Natural killer cell treated with Interleukin-12 subunit alpha and Interleukin-12 subunit beta and Interleukin-15 and Interleukin-18, amount 100 ng/mL, for 72 hours (primary cell): ENCODE measurements at places on chromosomes 7 and 10. TPM values are rescaled to one million over a fixed set of nuclear protein-coding genes. Genes with fewer than 3 reads are reported as not detected.

DNA sequence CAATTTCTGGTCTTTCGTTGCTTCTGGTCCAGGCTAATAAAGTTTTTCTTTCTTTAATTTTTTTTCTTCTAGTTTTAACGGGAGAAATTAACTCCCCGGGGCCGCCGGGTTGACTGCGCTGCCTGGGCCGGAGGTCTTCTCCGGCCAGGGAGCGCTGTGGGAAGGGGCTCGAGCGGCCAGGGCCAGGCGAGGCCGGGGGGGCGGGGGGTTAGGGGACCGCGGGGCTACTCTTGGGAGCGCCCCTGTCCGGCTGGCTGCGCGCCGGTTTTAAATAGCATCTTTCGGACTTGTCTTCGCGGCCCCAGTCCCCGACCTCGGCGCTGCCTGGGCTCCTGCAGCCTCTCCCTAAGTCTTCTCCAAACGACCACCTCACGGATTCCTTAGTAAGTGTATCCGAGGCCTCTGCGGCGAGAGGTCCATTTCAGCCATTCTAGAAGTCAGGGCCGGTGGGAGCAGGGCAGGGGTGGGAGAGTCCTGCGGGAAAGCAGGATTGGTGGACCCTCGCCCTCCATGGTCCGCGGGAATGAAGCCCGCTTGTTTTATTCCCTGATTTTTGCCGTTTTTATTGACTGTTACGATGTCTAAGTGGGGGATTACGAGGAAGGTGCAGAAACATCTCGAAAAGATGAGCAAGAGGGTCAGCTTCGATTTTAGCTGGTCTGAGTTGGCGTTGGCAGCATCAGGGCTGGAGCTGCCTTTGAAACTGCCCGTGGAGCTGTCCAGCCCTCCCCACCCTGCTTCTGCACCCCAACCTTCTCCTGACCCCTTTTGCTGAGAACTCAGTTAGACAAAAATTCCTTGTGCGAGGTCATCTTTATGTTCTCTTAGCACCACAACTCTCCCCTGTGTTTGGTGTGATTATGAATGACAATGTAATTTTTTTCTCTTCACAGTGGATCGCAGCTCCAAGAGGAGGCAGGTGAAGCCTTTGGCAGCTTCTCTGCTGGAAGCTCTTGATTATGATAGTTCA lies 555 bp downstream of the PHF14 start:
- H3K27ac ChIP-seq, result peak overlapping the region; percentile 90
- H3K36me3 ChIP-seq, result peaks cover 25% of the 10 kb centered on the region
- DNase-seq, result no peak

- peaks cover 9% of the 10 kb centered on the region for H3K4me1 ChIP-seq
- H3K36me3 ChIP-seq, result no peaks in the 10 kb centered on the region
- no peak overlapping the region for H3K4me3 ChIP-seq
- no peak overlapping the region for H3K27ac ChIP-seq
- DNase-seq, result no peak
Observed at GRCh38 chr7:155356323-155357105, 58.8 kb downstream of the INSIG1 start.

DNA sequence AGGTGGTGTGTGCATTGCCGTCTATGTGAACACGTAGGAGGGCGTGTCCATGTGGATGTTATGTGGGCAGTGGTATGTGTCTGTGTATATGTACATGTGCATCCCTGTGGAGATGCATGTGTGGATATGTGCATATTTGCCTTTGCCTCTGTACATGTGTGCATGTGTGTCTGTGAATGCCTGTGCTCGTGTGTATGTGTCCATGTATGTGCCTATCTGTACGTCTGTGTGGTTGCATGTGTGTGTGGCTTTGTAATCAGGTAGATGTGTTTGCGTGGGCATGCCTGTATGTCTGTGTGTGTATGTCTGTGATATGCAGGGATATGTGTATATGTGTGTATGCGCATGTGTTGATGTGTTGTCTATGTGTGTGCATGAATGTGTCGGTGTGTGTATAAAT lies 19.7 kb downstream of the ADCY1 start:
- H3K27ac ChIP-seq, result no peak overlapping the region

GRCh38 chr7:142880876-142881505 lies 4.6 kb downstream of the TRPV6 start:
- peaks cover 28% of the 10 kb centered on the region for H3K27me3 ChIP-seq
- no peaks in the 10 kb centered on the region for H3K4me1 ChIP-seq
- no peaks in the 10 kb centered on the region for H3K36me3 ChIP-seq
- H3K4me3 ChIP-seq, result no peak overlapping the region
- DNase-seq, result no peak

- no peaks in the 10 kb centered on the region for H3K27me3 ChIP-seq
- H3K4me3 ChIP-seq, result no peak overlapping the region
- no peak overlapping the region for H3K27ac ChIP-seq
- H3K36me3 ChIP-seq, result no peaks in the 10 kb centered on the region
- H3K4me1 ChIP-seq, result no peaks in the 10 kb centered on the region
Observed at GRCh38 chr7:147249956-147250355, 1133.4 kb downstream of the CNTNAP2 start.

GRCh38 chr10:96918214-96919002 lies 86.3 kb downstream of the LCOR start:
- H3K4me3 ChIP-seq, result peak overlapping the region; percentile 19
- no peak for DNase-seq
- H3K27ac ChIP-seq, result peak overlapping the region; percentile 10
- H3K36me3 ChIP-seq, result peaks cover under 1% of the 10 kb centered on the region

DNA sequence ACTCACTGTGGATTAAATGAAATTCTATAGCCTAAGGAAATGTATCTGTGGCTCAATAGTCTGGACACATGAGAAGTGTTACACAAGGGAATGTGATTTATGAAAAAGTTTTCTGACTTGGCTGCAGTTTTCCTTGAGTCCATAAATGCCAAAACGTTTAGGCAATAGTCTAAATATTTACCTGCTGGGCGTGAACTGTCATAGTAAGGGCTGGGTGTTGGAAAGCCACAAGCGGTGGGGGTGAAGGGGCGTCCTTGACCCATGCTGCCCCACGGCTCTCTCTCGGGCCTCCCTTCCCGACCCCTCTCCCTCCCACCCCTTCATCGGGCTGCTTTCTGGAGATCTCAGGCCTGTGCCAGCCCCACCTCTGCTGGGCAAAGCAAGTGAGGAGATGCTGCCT lies 223.7 kb downstream of the BUB3 start:
- no peak overlapping the region for H3K4me3 ChIP-seq
- H3K27me3 ChIP-seq, result peaks cover 5% of the 10 kb centered on the region
- peaks cover 5% of the 10 kb centered on the region for H3K4me1 ChIP-seq
- peaks cover 6% of the 10 kb centered on the region for H3K36me3 ChIP-seq

DNA sequence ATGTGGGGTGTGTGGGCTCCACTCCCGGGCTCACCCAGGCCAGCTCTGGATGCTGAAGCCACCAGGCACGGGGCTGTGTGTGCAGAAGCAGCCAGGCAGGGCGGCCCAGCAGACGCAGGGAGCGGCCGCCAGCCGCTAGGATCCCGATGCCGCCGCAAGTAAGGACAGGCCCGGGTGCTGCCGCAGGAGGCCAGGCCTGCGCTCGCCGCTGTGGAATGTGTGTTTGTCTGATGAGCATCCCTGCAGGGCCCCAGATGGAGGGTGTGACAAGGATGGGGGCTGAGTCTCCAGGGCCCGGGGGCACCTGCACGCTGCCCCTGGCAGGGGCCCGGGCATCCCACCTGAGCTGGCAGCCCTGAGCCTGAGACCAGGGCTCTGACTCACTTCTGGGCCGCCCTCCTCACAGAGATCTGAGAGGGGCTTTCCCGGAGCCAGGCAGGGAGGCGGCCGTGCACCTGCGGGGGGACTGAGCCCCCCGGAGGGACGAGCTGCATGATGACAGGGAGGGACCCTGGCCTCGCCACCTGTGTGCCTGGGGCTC lies 101.5 kb downstream of the FOXL3 start:
- H3K4me3 ChIP-seq, result no peak overlapping the region
- peaks cover 12% of the 10 kb centered on the region for H3K36me3 ChIP-seq
- H3K4me1 ChIP-seq, result no peaks in the 10 kb centered on the region
- no peak for DNase-seq
- H3K27ac ChIP-seq, result no peak overlapping the region
- H3K27me3 ChIP-seq, result peaks cover 10% of the 10 kb centered on the region

DNA sequence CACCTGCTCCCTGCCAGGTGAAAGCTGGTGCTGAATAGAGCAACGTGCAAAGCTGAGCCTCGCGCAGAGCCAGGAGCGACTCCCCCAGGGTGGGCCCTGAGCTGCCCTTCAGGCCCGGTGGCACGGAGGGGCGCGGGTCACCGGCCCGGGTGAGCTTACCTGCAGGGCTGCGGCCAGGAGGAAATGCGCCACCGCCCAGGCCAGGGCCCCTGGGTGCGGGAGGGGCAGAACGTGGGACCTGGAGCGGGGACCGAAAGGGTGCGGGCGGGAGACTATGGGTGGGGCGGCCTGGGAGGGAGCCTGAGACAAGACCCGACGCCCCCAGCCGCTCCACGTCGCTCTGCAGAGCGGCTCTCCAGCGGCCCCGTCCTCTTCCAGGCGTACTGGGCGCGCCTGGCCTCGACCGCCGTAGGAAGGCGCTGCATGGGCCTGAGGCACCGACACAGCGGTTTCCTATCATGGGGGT lies 122.1 kb downstream of the BTAF1 start:
- H3K4me3 ChIP-seq, result no peak overlapping the region
- no peak for DNase-seq
- H3K27me3 ChIP-seq, result no peaks in the 10 kb centered on the region
- peaks cover 9% of the 10 kb centered on the region for H3K4me1 ChIP-seq
- no peaks in the 10 kb centered on the region for H3K36me3 ChIP-seq
- no peak overlapping the region for H3K27ac ChIP-seq

DNA sequence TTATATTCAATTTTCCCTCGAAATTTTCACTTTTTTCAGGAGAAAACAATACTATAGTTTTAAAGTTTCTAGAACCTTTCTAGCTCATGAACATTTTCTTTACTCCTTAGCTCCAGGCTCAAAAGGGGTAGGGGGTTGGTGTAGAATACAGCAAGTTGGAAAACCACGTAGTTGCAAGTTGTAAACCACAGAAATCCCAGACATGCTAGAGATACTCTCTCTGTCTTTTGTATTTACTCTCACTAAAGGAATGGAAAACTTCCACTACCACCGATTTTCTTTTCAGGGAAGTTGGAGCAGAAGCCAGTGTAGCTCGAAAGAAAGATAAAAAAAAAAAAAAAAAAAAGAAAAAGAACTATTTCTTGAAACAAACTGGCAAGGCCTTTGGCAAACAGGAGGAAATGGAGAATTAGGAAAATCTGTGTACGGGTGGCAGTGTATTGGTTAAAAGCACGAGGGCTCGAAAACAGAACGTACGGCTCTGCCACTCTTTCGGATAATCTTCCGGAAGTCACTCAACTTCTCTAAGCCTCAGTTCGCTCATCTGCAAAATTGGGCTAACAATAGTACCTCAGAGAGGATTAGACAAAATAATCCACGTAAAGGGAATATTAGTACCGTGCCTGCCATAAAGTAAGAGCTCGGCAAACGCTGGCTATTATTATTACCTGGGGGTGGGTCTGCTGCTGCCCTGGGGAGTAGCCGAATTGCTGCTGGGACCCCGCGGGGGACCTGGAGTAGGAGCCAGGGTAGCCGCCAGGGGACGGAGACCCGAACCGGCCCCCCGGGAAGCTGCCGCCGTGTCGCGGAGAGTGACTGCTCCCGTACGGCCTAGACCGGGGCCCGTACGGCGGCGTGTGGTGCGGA lies 628 bp downstream of the MPLKIP start:
- no peak for DNase-seq
- no peaks in the 10 kb centered on the region for H3K36me3 ChIP-seq
- H3K27me3 ChIP-seq, result peaks cover 9% of the 10 kb centered on the region
- H3K4me1 ChIP-seq, result peaks cover 17% of the 10 kb centered on the region
- H3K4me3 ChIP-seq, result peak overlapping the region; percentile 94

Gene EPO
- total RNA-seq, result not detected

Gene WASHC2A
- 26.6 TPM for total RNA-seq

Gene CARD11
- total RNA-seq, result 80.8 TPM

Gene MRPS16
- total RNA-seq, result 83.1 TPM

Gene HGF
- total RNA-seq, result not detected
